ENCODE measurements at places on chromosomes 2 and 18.

DNA sequence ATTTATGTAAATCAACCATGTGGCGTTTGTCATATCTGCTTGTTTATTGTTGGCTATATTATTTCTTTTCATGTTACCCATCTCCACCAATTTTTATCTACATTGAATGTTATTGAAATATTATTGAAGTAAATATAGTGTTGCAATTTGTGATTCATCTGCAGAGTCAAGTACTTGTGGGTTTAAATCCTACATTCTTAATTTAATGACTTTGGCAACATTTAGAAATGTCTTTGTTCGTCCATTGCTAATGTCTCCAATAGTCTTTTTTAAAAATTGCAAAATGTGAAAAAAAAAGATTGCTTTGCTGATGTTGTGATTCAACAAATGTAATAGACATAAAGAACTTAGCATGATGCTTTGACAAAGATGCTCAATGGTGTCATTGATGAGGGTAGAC is 1572.8 kb upstream of the PIK3C3 start:
- no peak for DNase-seq

DNA sequence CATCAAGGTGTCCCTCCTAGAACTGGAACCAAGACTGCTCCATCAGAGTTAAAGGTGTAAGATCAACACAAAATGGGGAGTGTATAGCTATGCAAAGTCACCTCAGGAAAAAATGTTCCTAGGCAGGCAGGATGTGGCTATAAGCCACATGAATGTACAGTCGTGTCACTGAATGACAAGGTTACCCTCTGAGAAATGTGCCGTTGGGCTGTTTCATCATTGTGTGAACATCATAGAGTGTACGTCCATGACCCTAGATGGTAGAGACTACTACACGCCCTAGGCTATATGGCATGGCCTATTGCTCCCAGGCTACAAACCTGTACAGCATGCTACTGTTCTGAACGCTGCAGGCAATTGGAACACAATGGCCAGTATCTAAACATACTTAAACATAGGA is 24.5 kb downstream of the TYMS start:
- DNase-seq = no peak

- DNase-seq = no peak
These were observed 50.2 kb downstream of the SKA1 start for GRCh38 chr18:50424877-50425690.

DNA sequence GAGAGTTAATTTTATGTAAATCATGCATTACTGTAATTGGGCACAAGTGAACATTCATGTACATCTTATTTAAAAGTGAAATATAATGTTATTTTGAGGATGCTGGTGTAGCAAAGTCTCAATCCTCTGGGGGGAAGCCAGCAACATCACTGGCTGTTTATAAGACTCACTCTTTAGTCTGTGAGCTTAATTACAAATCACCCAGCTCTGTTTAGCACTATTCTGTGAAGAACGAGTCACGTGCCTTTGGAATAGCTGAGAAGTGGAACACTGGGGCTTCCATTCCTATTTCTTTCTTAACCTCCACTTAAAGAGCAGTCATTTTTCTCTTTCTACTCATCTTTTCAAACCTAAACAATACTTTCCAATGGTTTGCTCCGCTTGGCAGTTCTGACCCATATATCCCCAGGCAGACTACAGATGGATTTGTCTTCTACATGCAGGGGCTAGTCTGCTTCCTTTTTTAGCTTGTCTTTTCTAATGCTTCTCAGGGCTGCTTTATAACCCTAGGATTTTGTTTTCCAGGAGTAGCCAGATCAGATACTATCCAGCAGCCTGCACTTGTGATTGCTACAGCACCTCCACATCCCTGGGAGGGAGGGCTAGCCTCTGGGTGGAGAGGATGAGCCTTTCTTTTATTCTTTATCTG is 95.3 kb upstream of the CAVIN2 start:
- no peak for DNase-seq

- no peak for DNase-seq
These were observed 29.0 kb downstream of the RPL37A start for GRCh38 chr2:216527600-216527999.

DNA sequence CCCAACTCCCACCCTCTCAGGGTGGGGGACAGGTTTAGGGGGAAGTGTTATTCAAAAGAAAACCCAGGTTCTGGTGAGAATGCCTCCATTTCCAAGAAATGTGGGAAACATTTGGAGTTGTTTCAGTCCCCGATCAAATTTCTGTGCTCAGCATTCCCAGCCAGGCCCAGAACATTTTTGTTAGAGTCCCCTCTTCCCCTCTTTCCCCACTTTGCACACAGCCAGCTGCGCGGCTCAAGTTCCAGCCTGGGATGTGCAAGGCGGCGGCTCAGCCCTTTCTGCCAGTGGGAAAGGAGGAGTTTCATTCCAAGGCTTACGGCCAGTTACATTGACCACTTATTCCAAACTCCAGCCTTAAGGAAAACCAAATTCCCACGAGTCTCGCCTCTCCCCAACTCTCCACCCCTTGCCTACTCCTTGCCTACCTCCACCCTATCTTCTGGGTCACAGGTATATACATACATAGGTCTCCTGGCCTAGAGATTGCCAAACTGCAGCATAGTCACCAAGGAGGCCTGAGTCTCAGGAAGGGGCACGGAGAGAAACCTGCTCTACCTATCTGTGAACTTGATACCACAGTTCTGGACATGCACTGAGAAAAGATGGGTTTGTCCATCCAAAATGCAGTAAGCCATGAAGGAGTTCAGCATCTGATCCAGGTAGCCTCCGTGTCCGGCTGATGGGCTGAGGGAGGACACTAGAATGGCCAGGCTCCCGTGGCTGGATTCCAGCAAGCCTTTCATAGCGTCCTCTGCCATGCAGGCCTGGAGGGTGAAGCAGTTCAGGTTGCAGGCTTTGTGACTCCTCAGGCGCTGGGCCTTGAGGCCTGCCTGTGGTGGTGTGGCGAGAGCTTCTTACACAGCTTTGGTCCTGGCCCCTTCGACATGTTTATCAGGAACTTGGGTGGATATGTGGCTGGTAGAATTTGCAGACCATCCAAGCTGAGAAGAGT is 154.5 kb downstream of the ZFP36L2 start:
- DNase-seq = no peak

Measured in suppressor macrophage (primary cell).